NCI-H345 (cell line): ENCODE measurements at places on chromosomes 2 and 18.

DNA sequence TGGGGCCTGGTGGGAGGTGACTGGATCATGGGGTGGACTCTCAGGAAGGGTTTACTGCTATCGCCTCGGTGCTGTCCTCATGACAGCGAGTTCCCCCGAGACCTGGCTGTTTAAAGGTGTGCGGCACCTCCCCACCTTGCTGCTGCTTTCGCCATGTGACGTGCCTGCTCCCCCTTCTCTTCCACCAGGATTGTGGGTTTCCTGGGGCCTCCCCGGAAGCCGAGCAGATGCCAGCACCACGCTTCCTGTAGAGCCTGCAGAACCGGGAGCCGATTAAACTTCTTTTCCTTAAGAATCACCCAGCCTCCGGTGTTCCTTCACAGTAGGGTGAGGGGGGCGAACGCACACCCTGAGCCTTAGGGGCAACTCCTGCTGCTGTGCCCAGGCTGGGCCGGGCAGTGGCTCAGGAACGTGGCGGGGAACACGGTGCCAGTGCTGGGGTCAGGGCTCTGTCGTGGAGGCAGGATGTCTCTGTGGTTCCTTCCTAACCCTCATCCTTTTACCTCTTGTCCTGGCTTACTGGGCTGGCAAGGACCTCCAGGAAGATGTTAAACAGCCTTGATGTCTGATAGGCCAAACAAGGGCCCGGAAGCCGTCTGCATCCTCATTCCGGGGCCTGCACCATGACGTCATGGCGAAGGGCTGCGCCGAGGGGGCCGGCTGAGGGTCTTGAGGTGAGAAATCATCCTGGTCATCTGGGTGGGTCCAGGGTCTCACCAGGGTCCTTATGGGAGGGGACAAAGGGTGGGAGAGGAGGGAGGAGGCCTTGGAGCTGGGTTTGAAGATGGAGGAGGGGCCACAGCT is 12.7 kb downstream of the NEU4 start:
- no peak for DNase-seq

DNA sequence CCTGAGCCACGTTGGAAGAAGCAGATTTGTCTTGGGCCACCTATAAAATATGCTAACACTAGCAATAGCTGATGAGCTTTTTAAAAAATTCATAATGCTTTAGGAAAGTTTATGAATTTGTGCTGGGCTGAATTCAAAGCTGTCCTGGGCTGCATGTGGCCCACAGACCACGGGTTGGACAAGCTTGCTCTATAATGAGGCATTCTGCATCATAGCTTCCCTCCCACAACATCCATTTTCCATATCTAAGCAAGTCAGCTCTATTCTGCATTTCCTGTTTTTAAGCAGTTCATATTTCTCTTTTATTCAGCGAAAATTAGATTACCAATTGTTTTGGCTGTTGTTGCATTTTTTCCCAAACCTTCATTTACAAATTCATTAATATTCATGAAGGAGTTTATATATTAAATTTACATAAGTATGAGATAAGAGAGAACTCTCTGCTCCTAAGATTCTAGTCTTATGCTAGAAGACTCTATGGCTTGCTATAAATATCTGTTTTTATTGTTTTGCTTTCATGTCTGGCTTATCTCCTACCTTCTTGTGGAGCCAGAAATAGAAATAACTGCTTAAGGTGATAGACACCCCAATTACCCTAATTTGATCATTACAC is 114.5 kb upstream of the HNRNPA3 start:
- DNase-seq: no peak

- no peak for DNase-seq
Measured at GRCh38 chr2:29084554-29084953, 10.2 kb upstream of the PCARE start.

GRCh38 chr2:67641312-67642045 is 244.3 kb downstream of the ETAA1 start:
- no peak for DNase-seq
